ENCODE measurements at places on chromosomes 16 and 17.

DNA sequence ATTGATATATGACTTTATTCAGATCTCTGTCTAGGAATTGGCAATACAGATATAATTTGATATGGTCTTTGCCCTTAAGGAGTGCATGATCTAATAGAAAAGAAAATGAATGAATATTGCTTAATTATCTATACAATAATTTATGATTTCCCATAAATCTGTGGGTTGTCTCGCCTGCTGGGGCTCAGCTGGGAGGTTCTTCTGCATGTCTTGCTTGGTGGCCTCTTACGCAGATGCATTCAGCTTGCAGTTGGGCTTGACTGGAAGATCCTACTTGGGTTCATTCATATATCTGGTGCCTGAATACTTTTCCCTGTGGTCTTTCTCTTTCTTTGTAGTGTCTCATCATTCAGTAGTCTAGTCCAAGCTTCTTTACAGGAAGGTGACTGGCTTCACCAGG, 34.0 kb upstream of the GOT2 start:
- no peak for DNase-seq

DNA sequence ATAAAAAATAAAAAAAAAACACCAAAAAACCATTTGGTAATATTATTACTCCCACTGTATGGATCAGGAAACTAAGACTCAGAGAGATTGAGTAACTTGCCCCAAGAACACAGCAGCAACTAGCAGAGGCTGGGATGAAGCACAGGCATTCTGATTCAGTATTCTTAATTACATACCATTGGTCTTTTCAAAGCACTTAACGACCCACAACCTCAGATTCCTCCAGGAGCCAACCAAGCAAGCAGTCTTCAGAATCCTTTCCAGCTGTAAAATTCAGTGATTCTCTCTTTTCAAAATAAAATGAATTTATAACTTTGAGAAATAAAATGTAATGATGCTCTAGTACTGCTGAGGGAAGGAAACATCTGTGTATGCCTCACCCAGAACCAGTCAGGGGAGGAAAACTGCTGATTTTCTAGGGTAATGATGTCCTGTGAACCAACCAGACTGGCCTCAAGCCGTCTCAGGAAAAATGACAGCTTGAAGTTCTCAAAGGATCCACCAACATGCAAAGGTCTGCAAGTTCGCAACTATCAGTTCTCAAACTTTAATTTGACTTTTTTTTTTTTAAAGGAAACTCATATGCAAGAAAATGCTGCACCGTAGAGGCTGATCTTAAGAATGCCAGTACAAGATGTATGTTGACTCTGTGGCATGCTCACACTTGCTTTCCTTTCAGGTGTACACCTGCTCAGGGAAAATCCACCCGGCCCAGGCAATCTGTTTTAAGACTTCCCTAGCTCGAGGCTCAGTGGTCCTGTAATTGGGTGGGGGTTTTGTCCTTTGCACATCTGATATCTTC, 9.0 kb downstream of the CUEDC1 start:
- DNase-seq = no peak

DNA sequence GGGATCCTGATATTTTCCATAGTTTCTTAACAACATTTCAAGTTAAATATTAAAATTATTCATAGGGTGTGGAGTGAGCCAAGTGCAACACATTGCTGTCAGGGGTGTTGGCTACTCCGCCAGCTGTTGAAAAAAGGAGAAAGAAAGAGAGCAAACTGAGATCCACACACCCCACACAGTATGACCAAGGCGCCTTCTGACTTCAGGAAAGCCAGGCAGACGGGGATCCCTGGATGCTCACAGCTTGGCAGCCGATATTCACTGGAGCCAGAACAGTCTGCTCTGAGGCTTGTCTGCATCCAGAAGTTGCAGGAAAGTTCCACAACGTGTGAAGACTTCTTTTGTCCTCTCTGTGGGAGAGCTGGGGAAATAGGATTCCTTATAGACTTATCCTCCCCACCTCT, 9.3 kb downstream of the CHD9NB start:
- DNase-seq = no peak

- no peak for DNase-seq
Measured at GRCh38 chr16:30875871-30876801, 17.7 kb downstream of the BCL7C start.

DNA sequence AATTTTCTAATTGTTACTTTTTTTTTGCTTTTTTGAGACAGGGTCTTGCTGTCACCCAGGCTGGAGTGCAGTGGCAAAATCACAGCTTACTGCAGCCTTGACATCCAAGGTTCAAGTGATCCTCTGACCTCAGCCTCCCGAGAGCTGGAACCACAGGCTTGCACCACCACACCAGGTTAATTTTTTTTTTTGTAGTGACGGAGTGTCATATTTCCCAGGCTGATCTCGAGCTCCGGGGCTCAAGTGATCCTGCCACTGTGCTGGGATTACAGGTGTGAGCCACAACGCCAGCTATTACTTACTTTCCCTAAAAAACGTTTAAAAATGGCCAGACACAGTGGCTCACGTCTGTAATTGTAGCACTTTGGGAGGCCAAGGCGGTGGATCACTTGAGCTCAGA, 6.6 kb downstream of the NPLOC4 start:
- no peak for DNase-seq

GRCh38 chr17:57782647-57783337, 37.7 kb upstream of the CCDC182 start:
- DNase-seq = no peak

GRCh38 chr16:24070851-24071250, 185.3 kb upstream of the CACNG3 start:
- peak; percentile 47 for DNase-seq

DNA sequence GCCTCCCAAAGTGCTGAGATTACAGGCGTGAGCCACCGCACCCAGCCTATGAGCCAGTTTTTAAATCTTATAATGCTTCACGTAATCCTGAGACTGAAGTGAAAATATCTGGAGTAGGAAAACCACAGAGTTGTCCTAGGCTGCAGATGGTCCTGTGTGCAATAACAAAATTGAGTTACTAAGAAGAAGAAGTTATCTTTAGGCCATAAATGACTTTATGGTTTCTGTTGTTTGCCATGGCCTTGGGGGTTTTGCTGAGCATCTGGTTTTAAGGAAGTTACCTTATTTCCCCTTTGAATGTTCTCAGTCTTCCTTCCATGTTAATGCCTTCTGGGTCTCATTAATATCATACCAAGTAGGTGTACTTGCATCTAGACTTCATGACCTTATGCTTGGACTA, 16.5 kb downstream of the NMT1 start:
- no peak for DNase-seq

GRCh38 chr16:66295761-66296546, 70.5 kb upstream of the CDH5 start:
- no peak for DNase-seq

DNA sequence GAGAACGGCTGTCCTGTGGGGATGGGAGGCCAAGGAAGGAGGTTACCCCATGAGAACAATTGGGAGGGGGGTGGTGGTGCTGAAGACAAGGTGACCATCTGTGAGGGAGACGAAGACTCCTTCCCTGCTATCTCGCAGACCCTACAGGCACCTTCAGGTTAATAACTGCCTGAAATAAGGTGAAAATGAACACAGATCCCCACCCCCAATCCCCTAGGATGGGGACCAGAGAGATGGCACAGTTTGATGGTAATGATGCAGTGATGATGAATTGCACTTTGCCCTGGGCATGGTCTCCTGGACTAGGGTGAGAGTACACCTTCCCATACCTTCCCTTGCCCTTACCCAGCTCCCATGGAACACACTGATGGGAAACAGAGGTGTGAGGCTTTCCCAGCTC, 1.4 kb upstream of the NAE1 start:
- no peak for DNase-seq

DNA sequence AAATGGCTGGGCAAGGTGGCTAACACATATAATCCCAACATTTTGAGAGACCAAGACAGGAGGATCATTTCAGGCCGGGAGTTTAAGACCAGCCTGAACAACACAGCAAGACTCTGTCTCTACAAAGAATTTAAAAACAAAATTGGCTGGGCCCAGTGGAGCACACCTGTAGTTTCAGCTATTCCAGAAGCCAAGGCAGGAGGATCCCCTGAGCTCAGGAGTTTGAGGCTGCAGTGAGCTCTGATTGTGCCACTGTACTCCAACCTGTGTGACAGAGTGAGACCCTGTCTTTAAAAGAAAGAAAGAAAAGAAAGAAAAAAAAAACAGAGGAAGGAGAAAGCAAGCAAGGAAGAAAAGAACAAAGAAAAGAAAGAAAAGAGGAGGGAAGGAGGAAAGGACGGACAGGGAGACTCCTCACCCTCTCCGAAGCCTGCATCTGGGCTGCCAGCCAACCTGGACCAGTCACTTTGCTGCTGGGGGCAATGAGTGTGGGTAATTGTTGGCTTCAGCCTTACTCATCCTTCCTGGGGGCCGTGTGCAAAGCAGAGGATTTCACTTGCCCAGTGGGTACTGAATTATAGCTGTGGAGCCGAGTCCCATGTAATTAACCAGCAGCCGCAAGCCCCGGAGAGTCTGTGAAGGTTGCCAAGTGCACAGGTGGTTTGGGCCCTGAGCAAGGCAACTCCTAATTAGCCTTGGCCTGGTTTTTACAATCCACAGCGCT, 6.7 kb upstream of the MT4 start:
- no peak for DNase-seq

DNA sequence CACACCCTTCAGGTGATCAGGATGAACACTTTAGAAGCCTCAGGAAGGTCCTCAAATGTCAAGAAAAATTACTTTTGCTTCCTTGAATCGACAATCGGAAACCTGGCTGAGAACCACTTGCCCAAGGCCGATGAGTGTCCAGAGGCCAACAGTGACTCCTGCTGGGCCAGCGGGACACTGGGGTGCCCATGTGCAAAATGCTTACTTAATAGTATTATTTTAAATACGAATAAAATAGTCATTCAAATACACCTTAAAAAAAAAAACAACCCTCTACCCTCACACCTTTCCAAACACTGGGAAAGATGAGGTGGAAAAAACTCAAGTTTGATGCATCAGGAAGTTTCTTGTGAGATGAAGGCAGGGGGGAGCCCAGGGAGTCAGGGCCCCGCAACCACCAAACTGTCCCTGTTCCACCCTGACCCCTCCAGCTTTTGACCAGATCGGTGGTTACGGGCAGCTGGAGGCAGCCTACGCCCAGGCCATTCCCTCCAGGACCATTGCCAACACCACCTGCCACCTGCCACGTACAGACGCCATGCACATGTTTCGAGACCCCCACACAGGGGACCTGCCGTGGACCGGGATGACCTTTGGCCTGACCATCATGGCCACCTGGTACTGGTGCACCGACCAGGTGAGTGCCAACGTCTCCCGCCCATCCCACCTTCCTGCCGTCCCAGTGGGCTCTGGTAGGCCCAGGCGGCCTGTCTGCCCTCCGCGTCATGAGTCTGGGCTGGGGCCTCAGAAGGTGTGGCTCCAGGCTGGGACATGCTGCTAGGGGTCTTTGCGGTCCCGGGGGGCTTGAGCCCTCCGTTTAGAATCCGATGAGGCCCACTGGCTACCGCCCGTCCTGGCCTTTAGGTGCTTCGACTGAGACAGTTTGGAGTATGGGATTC, 18.9 kb downstream of the SLC5A10 start:
- no peak for DNase-seq

- DNase-seq = no peak
Measured at GRCh38 chr16:77271532-77272426, 72.6 kb downstream of the SYCE1L start.

- no peak for DNase-seq
Measured at GRCh38 chr17:83067071-83067717, 12.2 kb upstream of the METRNL start.

DNA sequence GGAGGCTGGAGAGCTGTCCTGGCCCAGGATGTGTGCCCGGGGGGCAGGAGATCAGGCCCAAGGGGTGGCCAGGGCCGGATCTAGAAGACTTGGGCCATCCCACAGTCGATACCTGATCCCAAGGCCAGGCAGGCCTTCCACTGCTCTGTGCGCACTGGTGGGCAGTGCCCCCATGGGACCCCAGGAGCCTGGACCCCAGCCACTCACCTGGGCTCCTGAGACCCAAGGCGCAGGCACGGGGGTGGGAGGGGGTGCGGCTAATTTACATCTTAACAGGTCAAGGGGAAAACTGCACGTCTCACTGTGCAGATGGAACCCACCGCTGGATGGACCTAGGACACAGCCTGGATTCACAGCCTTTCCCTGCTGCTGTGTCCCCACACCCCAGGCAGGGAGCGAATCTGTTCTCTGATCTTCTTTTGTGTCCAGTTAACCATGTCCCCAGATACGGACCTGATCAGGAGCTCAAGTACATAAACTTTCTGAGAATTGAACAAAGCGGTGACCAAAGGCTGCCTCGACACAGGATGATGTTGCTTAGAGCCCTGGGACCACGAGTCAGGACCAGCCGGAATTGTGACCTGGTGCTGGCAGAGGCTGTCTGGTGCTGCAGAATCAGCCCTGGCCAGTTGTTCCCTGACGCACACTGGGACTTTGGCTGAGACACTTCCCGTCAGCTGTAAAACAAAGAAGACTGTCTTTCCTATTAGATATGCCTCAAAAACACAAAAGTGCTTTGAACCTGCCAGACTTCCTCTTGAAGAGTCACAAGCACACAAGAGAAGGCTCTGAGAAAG, 60.6 kb downstream of the TNFRSF13B start:
- no peak for DNase-seq

GRCh38 chr17:83090444-83091256, 11.2 kb downstream of the METRNL start:
- no peak for DNase-seq

GRCh38 chr16:74465281-74465680, 44.0 kb upstream of the CLEC18B start:
- DNase-seq = no peak

DNA sequence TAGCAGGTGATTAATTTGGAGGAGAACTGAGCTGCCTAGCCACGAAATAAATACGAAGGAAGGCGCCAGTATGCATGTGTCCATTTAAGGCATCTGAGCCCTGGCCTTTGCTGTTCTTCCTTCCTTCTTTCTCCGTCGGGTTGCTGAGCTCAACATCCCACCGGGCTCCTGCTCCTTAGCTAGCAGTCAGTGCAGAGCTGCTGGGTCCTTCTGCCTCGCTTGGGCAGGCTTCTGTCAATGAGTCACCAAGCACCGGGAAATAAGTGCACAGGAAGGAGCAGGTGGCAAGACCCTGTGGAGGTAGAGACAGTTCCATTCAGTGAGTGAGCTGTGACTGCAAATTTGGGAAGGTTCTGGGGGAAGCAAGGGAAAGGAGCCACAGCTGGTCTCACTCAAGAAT, 120.7 kb downstream of the CCDC182 start:
- DNase-seq = no peak

- no peak for DNase-seq
Measured at GRCh38 chr16:937723-938122, 33.1 kb downstream of the LMF1 start.

- no peak for DNase-seq
Measured at GRCh38 chr17:13931111-13931526, 138.2 kb upstream of the COX10 start.

Data from NCI-H2029 (cell line).